ENCODE measurements at places on chromosomes 12 and 14. TPM values are rescaled to one million over a fixed set of nuclear protein-coding genes. Genes with fewer than 3 reads are reported as not detected.

GRCh38 chr12:2248901-2249381 is 196.2 kb downstream of the CACNA1C start:
- DNase-seq, result no peak
- H3K4me1 ChIP-seq, result no peaks in the 10 kb centered on the region
- H3K36me3 ChIP-seq, result no peaks in the 10 kb centered on the region

DNA sequence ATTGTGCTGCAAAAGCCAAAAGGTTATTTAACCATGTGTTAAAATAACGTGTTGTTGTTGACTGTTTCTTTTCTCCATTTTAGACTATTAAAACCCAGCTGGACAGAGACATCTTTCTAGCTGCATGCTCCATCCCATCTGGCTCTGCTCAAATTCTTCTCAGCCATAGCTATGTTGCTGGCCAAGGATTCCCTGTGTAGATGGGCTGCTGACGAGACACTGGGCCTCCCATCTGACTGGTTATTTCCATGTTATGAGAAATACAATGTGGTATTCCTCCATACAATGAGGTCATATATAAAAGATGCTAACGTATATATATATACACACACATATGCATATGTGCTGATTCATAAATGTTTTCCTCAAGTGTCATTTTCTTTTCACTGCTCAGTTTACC is 30.1 kb downstream of the MED13L start:
- no peak overlapping the region for H3K4me3 ChIP-seq
- peaks cover 42% of the 10 kb centered on the region for H3K4me1 ChIP-seq
- DNase-seq, result no peak
- no peak overlapping the region for H3K27ac ChIP-seq
- H3K36me3 ChIP-seq, result no peaks in the 10 kb centered on the region

- no peaks in the 10 kb centered on the region for H3K27me3 ChIP-seq
- no peaks in the 10 kb centered on the region for H3K36me3 ChIP-seq
- peak overlapping the region; percentile 80 for H3K27ac ChIP-seq
- H3K4me3 ChIP-seq, result no peak overlapping the region
Observed at GRCh38 chr14:55107766-55108554, 21.1 kb upstream of the LGALS3 start.

GRCh38 chr12:56437430-56438176 is 11.6 kb downstream of the TIMELESS start:
- H3K27me3 ChIP-seq, result no peaks in the 10 kb centered on the region
- H3K4me1 ChIP-seq, result no peaks in the 10 kb centered on the region
- H3K27ac ChIP-seq, result no peak overlapping the region

GRCh38 chr14:103028161-103028767 is 29.1 kb downstream of the CDC42BPB start:
- 0 out of 2 replicates have a peak overlapping the region, but pooled peaks have one; percentile 3 for H3K27ac ChIP-seq
- H3K36me3 ChIP-seq, result no peaks in the 10 kb centered on the region
- no peaks in the 10 kb centered on the region for H3K27me3 ChIP-seq
- H3K4me1 ChIP-seq, result peaks cover 51% of the 10 kb centered on the region

GRCh38 chr12:27968972-27969623 is 3.4 kb downstream of the PTHLH start:
- DNase-seq, result no peak
- H3K4me3 ChIP-seq, result peak overlapping the region; percentile 60
- H3K4me1 ChIP-seq, result peaks cover 24% of the 10 kb centered on the region

GRCh38 chr14:56221382-56222128 is 103.3 kb downstream of the PELI2 start:
- no peak for DNase-seq
- H3K27me3 ChIP-seq, result no peaks in the 10 kb centered on the region
- H3K27ac ChIP-seq, result no peak overlapping the region
- H3K4me3 ChIP-seq, result no peak overlapping the region

GRCh38 chr12:26280869-26281268 is 85.5 kb downstream of the SSPN start:
- DNase-seq, result no peak
- H3K27me3 ChIP-seq, result no peaks in the 10 kb centered on the region
- peaks cover 16% of the 10 kb centered on the region for H3K4me1 ChIP-seq
- peak overlapping the region; percentile 35 for H3K27ac ChIP-seq
- no peaks in the 10 kb centered on the region for H3K36me3 ChIP-seq
- no peak overlapping the region for H3K4me3 ChIP-seq

GRCh38 chr12:89889062-89889461 is 180.4 kb upstream of the ATP2B1 start:
- H3K4me1 ChIP-seq, result no peaks in the 10 kb centered on the region
- H3K36me3 ChIP-seq, result no peaks in the 10 kb centered on the region
- no peak for DNase-seq
- no peak overlapping the region for H3K4me3 ChIP-seq
- no peaks in the 10 kb centered on the region for H3K27me3 ChIP-seq
- no peak overlapping the region for H3K27ac ChIP-seq

GRCh38 chr12:87338681-87339080 is 690.5 kb downstream of the C12orf50 start:
- no peaks in the 10 kb centered on the region for H3K36me3 ChIP-seq
- no peak overlapping the region for H3K27ac ChIP-seq
- no peak overlapping the region for H3K4me3 ChIP-seq
- H3K4me1 ChIP-seq, result no peaks in the 10 kb centered on the region

GRCh38 chr12:12010277-12011039 is 60.3 kb upstream of the BCL2L14 start:
- no peak for DNase-seq
- no peak overlapping the region for H3K27ac ChIP-seq
- no peaks in the 10 kb centered on the region for H3K36me3 ChIP-seq
- no peaks in the 10 kb centered on the region for H3K27me3 ChIP-seq
- no peak overlapping the region for H3K4me3 ChIP-seq
- H3K4me1 ChIP-seq, result no peaks in the 10 kb centered on the region

- no peak for DNase-seq
- H3K27ac ChIP-seq, result no peak overlapping the region
- H3K4me1 ChIP-seq, result no peaks in the 10 kb centered on the region
- H3K36me3 ChIP-seq, result no peaks in the 10 kb centered on the region
Observed at GRCh38 chr14:85090681-85091080, 439.3 kb upstream of the FLRT2 start.

GRCh38 chr12:45517381-45517780 is 212.1 kb upstream of the ARID2 start:
- no peaks in the 10 kb centered on the region for H3K36me3 ChIP-seq
- H3K4me3 ChIP-seq, result no peak overlapping the region
- no peaks in the 10 kb centered on the region for H3K27me3 ChIP-seq
- no peaks in the 10 kb centered on the region for H3K4me1 ChIP-seq

DNA sequence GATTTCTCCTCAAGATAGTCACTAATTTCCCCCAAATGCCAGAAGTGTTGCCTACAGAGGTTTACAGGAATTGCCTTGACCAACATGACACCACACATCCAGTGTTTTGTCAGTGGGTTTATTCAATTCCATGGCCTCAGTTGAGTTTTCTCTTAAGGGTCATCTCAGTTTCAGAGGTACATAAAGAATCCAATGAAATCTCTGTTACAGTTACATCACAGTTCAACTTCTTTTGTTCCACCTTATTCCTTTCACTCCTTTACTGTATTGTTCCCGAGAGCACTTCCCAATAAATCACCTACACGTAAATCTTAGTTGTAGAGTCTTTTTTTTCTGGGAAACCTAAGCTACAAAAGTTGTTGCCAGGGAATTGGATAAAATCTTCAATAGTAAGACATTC is 73.6 kb upstream of the GARIN6 start:
- no peaks in the 10 kb centered on the region for H3K4me1 ChIP-seq
- H3K27me3 ChIP-seq, result no peaks in the 10 kb centered on the region
- no peak for DNase-seq
- no peak overlapping the region for H3K27ac ChIP-seq
- no peaks in the 10 kb centered on the region for H3K36me3 ChIP-seq
- no peak overlapping the region for H3K4me3 ChIP-seq

DNA sequence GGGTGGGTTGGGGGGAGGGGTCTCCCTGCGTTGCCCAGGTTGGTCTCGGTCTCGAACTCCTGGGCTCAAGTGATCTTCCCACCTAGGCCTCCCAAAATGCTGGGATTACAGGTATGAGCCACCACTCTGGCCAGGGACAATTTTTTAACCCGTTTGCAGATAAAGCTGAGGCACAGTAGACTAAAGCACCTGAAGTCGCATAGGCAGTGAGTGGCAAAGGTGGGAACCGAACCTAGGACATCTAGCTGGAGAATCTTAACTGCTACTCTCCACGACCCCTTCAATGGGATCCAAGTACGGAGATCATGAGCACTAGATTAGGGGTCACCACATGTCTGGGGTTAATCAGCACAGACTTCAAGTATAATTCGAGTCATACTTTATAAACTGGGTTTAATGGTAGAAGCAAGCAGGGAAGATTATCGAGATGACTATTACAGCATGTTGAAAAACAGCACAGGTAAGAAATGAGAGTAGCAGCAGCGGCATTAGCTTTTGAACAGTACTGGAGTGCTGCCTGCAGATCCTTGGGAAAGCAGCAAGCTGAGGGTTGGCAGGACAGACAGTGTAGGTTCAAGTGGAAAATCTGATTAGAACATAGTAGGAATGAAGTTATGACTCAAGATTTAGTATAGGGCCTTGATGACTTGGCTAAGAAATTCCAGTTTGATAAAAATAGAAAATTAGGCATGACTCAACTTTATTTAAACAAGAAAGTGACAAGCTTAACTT is 23.9 kb downstream of the NID2 start:
- peak; percentile 38 for DNase-seq
- no peak overlapping the region for H3K4me3 ChIP-seq
- H3K27me3 ChIP-seq, result no peaks in the 10 kb centered on the region
- no peaks in the 10 kb centered on the region for H3K4me1 ChIP-seq
- no peaks in the 10 kb centered on the region for H3K36me3 ChIP-seq

The PPP2R5E gene
- total RNA-seq, result 47.2 TPM

The LHX5 gene
- total RNA-seq, result not detected

The TMCC3 gene
- total RNA-seq, result 0.92 TPM

The MGP gene
- 0.72 TPM for total RNA-seq

The NOS1 gene
- 0.03 TPM for total RNA-seq

All from Panc1 (cell line).